Sciatic nerve (tissue), 2 donors: ENCODE measurements at places on chromosomes 4 and X.

DNA sequence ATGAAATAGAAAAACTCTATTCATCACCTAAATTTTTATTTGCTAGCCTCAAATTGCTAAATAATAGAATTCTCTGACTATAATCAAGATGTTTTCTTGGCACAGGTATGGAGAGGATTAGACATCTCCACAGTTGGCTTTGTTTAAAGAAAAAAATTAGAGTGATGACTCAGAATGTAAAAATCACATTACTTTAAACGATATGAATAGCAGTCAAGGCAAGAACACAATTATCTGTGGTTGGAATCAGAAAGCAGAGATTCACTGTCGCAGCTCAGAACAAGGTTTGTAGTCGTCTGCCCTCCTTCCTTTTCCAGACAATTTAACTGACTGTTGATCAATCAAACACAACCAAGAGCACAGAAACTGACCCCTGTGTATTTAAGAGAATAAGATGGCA lies 32.2 kb upstream of the CCKAR start:
- DNase-seq, result no peak

GRCh38 chrX:106378616-106379015 lies 210.5 kb downstream of the PWWP3B start:
- no peak for DNase-seq

DNA sequence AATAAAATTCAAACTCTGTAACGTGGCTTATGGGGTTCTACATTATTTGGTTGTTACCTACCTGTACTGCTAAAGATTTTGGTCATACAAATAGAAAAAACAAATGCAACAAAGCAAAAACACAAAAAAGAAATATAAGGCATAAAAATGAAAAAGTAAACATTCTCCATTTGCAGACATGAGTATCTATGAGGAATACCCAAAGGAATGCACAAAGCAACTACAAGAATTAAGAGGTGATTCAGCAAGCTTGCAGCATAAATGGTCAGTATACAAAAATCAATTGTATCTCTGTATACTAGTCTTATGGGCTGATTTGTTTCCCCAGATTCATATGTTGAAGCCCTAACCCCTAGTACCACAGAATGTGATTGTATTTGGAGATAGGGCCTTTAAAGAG lies 3.6 kb upstream of the PDE5A start:
- DNase-seq, result no peak

- DNase-seq, result no peak
Measured at GRCh38 chr4:25585901-25586523, 69.6 kb upstream of the SLC34A2 start.

DNA sequence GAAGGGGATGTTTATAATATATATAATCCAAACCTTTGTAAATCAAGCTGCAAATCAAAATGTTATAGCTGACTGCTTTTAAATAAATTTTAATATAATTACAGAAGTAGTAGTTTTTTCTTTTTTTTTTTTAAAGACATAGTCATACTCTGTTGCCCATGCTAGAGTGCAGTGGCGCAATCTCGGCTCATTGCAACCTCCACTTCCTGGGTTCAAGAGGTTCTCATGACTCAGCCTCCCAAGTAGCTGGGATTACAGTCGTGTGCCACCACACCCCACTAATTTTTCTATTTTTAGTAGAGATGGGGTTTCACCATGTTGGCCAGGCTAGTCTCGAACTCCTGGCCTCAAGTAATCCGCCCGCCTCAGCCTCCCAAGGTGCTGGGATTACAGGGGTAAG lies 178.7 kb downstream of the FBXW7 start:
- DNase-seq, result no peak

GRCh38 chrX:769796-770195 lies 139.2 kb downstream of the SHOX start:
- no peak for DNase-seq

DNA sequence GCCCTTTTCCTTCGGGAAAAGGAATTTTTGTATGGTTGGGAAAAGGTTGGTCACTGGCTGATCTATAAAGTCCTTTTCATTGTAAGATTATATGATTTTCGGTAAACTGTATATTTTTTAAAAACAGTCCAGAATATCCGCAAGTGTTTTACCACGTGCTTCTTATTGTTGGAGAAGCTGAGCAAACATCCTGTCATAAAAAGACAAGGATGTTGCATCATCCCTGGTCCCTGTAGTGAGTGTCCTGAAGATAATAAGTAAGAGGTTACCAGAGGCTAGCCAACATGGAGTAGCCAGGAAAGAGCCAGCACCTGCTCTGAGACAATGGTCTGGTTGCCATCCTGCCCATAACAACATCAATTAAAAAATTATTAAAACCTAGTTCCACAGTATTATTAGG lies 5.1 kb downstream of the CXCL9 start:
- no peak for DNase-seq
